Activated CD4-positive, alpha-beta T cell treated with anti-CD3 and anti-CD28 coated beads for 36 hours (primary cell): ENCODE measurements at places on chromosomes 13 and 19. TPM values are rescaled to one million over a fixed set of nuclear protein-coding genes. Genes with fewer than 3 reads are reported as not detected.

PLEKHA4 gene
- total RNA-seq = 10.9 TPM

LILRA1 gene
- not detected for total RNA-seq

GRCh38 chr13:104683789-104684188 is 1617.6 kb upstream of the SLC10A2 start:
- no peak for DNase-seq
- no peaks in the 10 kb centered on the region for H3K4me1 ChIP-seq
- no peak overlapping the region for H3K27ac ChIP-seq

- peaks cover 57% of the 10 kb centered on the region for H3K4me1 ChIP-seq
- H3K36me3 ChIP-seq = peaks cover 33% of the 10 kb centered on the region
- peak overlapping the region; percentile 99 for H3K27ac ChIP-seq
- DNase-seq = no peak
- H3K27me3 ChIP-seq = no peaks in the 10 kb centered on the region
- H3K4me3 ChIP-seq = peak overlapping the region; percentile 97
These were observed 933 bp upstream of the UQCR11 start for GRCh38 chr19:1606138-1606651.

DNA sequence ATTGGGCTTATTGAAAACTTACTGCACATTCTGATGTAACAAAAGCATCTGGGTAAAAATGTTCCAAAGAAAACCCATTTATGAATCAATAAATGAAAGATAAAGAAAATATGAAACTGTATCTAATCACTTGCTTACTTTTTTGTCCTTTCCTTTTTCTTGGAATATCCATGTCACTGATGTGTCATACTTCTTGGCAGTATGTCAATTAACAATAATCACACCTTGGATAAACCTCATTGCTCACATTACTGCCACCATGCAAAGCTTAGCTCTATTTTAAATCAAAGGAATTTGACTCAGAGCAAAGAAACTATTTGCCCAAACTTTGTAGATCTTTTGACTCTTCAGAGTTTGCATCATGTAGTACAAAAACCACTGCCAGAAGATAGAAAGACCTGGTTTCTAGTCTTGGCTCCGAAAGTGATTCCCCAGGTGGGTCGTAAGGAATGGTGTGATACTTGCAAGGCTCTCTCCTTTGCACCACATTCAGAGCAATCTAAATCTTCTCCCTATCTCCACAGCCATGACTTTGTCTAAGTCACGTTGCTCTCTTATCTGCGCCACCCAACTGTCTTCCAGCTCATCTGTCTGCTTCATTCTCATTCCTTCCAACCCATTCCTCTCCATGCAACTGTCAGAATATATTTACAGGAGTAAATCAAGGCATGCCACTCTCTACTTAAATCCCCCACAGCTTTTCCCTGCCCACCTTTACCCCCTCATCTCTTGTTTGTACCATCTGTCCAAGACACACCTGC is 311.9 kb downstream of the COG6 start:
- no peak overlapping the region for H3K4me3 ChIP-seq
- H3K4me1 ChIP-seq = peaks cover 6% of the 10 kb centered on the region
- DNase-seq = no peak
- peaks cover 4% of the 10 kb centered on the region for H3K27me3 ChIP-seq
- no peaks in the 10 kb centered on the region for H3K36me3 ChIP-seq

GRCh38 chr13:54484166-54484565 is 1455.6 kb downstream of the OLFM4 start:
- no peaks in the 10 kb centered on the region for H3K36me3 ChIP-seq
- no peaks in the 10 kb centered on the region for H3K4me1 ChIP-seq
- H3K27ac ChIP-seq = no peak overlapping the region
- no peaks in the 10 kb centered on the region for H3K27me3 ChIP-seq

- H3K27me3 ChIP-seq = peaks cover 19% of the 10 kb centered on the region
- H3K27ac ChIP-seq = no peak within 1 kb of the TSS
- no peaks in the 10 kb centered on the region for H3K4me1 ChIP-seq
- H3K4me3 ChIP-seq = no peak within 1 kb of the TSS
- no peaks in the 10 kb centered on the region for H3K36me3 ChIP-seq
These were observed at the start of gene URAD for GRCh38 chr13:27988520-27988919. Gene URAD (minus strand): TSS chr13:27988693. CDS start chr13:27988637, 56 bp downstream.

- H3K27me3 ChIP-seq = no peaks in the 10 kb centered on the region
- peaks cover 47% of the 10 kb centered on the region for H3K4me1 ChIP-seq
- H3K27ac ChIP-seq = peak overlapping the region; percentile 96
- peaks cover 51% of the 10 kb centered on the region for H3K36me3 ChIP-seq
These were observed 615 bp upstream of the PSMC4 start for GRCh38 chr19:39970425-39970674.

DNA sequence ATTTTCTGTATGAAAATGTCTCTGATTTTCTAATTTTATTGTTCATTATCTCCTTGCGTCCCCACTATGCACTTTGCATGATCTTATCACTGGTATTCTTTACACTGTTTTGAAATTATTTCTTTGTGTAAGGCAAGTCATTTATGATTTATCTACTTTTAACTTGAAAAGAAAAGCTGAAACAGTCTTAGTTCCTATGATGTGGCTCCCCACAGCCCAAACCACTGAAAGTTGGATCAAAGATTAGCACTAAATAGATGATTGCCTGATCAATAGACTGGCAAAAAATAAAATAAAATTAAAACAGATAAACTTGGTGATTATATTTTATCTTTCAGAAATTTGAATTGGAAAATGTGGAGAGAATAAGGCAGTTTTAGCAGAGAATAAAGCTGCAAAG is 1101.9 kb downstream of the PCDH9 start:
- DNase-seq = no peak
- no peak overlapping the region for H3K27ac ChIP-seq
- no peaks in the 10 kb centered on the region for H3K36me3 ChIP-seq
- no peaks in the 10 kb centered on the region for H3K27me3 ChIP-seq

- peaks cover 17% of the 10 kb centered on the region for H3K27me3 ChIP-seq
- DNase-seq = no peak
- no peak overlapping the region for H3K27ac ChIP-seq
- no peaks in the 10 kb centered on the region for H3K36me3 ChIP-seq
- no peak overlapping the region for H3K4me3 ChIP-seq
These were observed 20.7 kb upstream of the NLRP12 start for GRCh38 chr19:53844849-53845246.

DNA sequence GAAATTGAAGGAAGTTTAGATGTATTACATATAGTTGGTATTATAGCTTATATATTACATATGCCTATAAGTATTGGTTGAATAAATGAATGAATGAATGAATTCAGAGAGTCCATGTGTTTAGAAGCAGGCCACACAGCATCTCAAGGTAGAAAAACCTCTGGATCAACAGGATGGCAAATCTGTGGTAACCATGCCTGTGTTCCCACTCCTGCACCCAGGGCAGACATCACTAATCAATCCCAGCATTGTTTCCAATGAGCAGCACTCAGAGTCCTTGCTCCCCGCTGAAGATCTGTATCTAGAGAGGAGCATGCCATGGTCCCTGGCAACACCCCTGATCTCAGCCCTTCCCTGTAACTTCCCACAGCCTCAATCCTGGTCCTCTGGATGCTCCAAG is 944 bp downstream of the CEACAM19 start:
- no peaks in the 10 kb centered on the region for H3K27me3 ChIP-seq
- no peak overlapping the region for H3K27ac ChIP-seq
- no peak overlapping the region for H3K4me3 ChIP-seq
- no peaks in the 10 kb centered on the region for H3K36me3 ChIP-seq
- no peaks in the 10 kb centered on the region for H3K4me1 ChIP-seq

- no peaks in the 10 kb centered on the region for H3K36me3 ChIP-seq
- H3K27me3 ChIP-seq = peaks cover 19% of the 10 kb centered on the region
- no peaks in the 10 kb centered on the region for H3K4me1 ChIP-seq
- H3K27ac ChIP-seq = no peak overlapping the region
- no peak overlapping the region for H3K4me3 ChIP-seq
These were observed 127.0 kb upstream of the GPR12 start for GRCh38 chr13:26887594-26887993.

GRCh38 chr19:18790566-18791314 is at the start of gene COMP:
Gene COMP (minus strand): TSS chr19:18791305. CDS start chr19:18791269, 36 bp downstream.
- peaks cover 28% of the 10 kb centered on the region for H3K4me1 ChIP-seq
- peak within 1 kb of the TSS; percentile 6 for H3K4me3 ChIP-seq
- H3K27me3 ChIP-seq = peaks cover 69% of the 10 kb centered on the region
- H3K36me3 ChIP-seq = no peaks in the 10 kb centered on the region
- no peak within 1 kb of the TSS for H3K27ac ChIP-seq

DNA sequence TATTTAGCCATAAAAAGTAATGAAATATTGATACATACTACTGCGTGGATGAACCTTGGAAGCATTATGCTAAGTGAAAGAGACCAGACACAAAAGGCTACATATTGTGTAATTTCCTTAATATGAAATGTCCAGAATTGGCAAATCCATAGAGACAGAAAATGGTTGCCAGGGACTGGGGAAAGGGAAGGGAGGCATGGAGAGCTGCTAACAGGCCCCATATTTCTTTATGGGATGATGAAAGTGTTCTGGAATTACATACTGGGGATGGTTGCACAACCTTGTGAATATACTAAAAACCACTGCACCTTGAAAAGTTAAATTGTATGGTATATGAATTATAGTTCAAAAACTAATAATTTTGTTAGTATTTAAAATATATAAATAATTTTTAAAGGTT is 3.6 kb downstream of the IFT88 start:
- no peak overlapping the region for H3K4me3 ChIP-seq
- H3K4me1 ChIP-seq = peaks cover 16% of the 10 kb centered on the region
- H3K27me3 ChIP-seq = no peaks in the 10 kb centered on the region
- no peak for DNase-seq

ICAM5 gene
- 1.9 TPM for total RNA-seq

GRCh38 chr19:47608969-47609905 is at the start of gene BICRA:
Gene BICRA (plus strand): TSS chr19:47609134. CDS start chr19:47673575, 64,441 bp downstream.
- DNase-seq = peak; percentile 89
- peak within 1 kb of the TSS; percentile 89 for H3K27ac ChIP-seq
- peak within 1 kb of the TSS; percentile 84 for H3K4me3 ChIP-seq
- peaks cover 26% of the 10 kb centered on the region for H3K4me1 ChIP-seq
